B cell (primary cell): ENCODE measurements at places on chromosomes 12 and 14. TPM values are rescaled to one million over a fixed set of nuclear protein-coding genes. Genes with fewer than 3 reads are reported as not detected.

GRCh38 chr14:40133463-40133862, 701.2 kb upstream of the FBXO33 start:
- DNase-seq = no peak

Gene PTPRQ
- not detected in 2 replicates for total RNA-seq

DNA sequence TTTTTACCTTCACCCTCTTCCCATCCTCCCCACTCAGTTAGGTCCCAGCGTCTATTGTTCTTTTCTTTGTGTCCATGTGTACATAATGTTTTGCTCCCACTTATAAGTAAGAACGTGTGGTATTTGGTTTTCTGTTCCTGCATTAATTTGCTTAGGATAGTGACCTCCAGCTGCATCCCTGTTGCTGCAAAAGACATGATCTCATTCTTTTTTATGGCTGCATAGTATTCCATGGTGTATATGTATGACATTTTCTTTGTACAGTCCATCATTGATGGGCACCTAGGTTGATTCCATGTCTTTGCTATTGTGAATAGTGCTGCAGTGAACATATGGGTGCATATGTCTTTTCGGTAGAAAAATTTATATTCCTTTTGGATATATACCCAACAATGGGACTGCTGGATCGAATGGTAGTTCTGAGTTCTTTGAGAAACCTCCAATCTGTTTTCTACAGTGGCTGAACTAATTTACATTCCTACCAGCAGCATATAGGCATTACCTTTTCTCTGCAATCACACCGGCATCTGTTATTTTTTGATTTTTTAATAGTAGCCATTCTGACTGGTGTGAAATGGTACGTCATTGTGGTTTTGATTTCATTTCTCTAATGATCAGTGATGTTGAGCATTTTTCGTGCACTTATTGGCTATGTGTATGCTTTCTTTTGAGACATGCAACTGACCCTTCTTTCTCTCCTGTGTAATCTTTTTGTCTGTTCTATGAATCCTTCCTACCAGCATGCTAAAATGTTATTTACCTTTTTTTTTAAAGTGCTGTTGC, 279.7 kb upstream of the AMIGO2 start:
- DNase-seq = peak; percentile 73

Gene IFT43
- 20.2 and 21.5 TPM in 2 replicates for total RNA-seq

Gene SYCP3
- 0.12 and 0.80 TPM in 2 replicates for total RNA-seq

- DNase-seq = peak; percentile 50
Observed at GRCh38 chr12:71610031-71610795, 53.4 kb downstream of the ZFC3H1 start.

- peak; percentile 45 for DNase-seq
Observed at GRCh38 chr12:110577864-110578693, 5.0 kb downstream of the PPTC7 start.

DNA sequence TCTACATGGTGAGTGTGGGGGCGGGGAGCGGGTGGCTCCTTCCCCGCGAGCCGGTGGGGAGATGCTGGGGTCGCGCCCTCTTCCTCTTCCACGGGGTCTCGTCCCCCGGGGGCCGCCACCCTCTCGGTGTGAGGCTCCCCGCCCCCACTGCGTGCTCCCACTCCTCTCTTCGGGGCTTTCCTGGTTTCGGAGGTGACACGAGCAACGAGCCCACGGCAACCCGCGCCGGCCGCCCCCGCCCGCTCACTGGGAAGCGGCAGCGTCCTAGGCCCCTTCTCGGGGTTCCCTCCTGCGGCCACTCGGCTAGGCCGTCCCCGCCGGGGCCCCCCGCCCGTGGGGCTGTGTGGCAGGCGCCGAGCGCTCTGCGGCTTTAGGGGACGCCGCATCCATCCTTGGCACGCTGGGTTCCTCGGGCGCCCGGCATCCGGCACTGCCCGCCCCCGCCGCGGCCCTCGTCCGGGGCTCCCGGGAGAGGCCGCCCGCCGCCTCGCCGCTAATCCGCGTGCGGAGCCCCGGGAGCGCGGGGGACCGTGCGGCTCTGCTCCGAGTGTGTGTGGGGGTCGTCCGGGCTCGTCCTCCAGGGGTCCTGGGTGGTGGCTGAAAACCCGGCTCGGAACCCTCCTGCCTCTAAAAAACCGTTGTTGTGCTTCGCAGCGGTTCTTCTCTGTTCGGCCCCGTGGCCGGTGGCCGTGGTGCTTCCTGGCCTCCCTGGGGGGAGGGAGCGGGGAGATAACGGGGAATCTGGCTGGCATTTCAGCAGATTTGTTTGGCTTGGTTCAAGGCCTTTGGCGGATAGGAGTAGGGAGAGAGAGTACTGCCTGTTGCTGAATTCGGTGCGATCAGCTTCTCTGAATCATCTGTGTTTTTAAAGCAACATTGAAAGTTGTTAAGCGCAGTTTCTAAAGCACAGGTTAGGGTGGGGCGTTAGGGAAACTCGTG, 1.0 kb downstream of the PCNX1 start:
- peak; percentile 50 for DNase-seq

Gene SMOC1
- 0.84 TPM in 1 of 2 replicates, not detected in the other for total RNA-seq

GRCh38 chr14:23113431-23114119, 5.5 kb downstream of the CEBPE start:
- DNase-seq = no peak

GRCh38 chr12:121649819-121650353, 19.6 kb downstream of the MORN3 start:
- no peak for DNase-seq

Gene PRR4
- 1.0 and 1.9 TPM in 2 replicates for total RNA-seq

DNA sequence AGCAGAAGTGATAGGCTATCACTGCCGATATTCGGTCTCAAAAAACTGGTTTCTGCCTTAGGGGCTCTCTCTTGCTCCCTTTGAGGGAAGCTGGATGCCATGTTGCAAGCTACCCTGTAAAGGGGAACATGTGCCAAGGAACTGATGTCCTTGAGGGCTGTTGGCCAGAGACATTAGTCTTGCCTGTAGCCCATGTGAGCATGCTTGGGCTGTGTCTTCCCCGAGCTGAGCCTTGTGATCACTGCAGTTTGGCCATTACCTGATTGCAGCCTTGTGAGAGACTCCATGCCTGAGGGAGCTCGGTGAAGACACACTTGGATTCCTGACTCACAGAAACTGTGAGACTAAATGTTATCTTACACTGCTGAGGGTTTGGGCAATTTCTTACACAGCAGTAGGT, 18.8 kb downstream of the RTRAF start:
- no peak for DNase-seq

Gene SSTR1
- total RNA-seq = not detected in 2 replicates

- peak; percentile 87 for DNase-seq
Observed at GRCh38 chr14:22887990-22888378, 5.0 kb downstream of the REM2 start.

Gene HOXC6
- total RNA-seq = not detected in 2 replicates

GRCh38 chr12:57012600-57013465, 3.5 kb downstream of the TAC3 start:
- no peak for DNase-seq

- peak; percentile 73 for DNase-seq
Observed at GRCh38 chr14:71358209-71358931, 451.1 kb downstream of the PCNX1 start.

DNA sequence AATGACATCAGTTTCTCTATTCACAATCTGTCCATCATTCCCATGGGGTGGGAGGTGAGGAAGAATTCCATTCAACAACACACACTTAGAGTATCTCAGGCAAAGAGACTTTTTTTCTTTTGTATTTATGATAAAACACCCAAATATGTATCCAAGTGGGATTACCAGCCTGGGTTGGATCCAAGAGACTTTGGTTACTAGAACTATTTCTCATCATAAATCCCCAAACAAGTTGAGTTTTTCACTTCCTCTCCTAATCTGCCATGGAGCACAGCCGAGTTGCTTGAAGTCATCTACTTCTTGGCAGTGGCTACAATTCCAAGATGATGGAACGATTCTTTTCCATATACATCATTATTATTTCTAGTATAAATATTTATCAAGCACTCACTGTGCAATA, 209.2 kb upstream of the HMGA2 start:
- DNase-seq = no peak

DNA sequence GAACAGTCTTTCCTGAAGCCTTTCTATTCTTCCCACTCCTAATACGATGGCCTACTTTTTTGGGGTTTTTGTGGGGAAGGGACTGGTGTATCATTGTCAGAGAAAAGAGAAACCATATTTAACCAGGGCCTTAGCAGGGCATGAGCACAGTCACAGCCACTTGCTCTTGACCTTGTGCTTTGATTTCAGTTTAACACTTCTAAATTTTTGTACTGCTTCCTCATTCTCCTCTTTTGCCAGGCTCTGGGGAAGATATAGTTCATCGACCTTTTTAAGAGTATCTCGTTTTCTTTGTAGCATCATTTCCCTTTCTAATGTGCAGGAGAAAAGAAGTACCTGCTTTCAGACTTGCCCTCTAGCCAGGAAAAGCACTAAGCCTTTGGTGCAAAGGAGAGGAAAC, 2.2 kb downstream of the ZBTB1 start:
- peak; percentile 65 for DNase-seq

GRCh38 chr12:123465084-123465483, 7.1 kb downstream of the SNRNP35 start:
- DNase-seq = no peak

DNA sequence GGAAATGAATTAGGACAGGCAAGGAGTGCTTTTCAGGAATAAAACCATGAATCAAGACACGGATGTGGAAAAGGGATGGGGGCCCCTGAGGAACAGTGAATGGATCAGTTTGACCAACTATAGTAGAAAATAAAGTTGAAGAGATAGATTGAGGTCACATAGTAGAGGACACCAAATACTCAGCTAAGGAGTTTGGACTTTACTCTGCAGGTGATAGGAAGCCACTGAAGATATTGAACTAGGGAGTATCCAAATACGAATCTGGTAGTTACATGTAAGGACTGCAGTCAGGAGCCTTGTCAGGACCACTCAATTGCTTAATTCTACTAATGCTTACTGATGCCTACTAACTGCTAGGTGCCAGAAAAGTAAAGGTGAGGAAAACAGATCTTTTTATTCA, 20.4 kb downstream of the ENTPD5 start:
- no peak for DNase-seq

Gene GDF3
- total RNA-seq = not detected in 2 replicates

GRCh38 chr12:97181571-97182265, 274.7 kb downstream of the NEDD1 start:
- no peak for DNase-seq

Gene TSPAN8
- total RNA-seq = not detected in 2 replicates

DNA sequence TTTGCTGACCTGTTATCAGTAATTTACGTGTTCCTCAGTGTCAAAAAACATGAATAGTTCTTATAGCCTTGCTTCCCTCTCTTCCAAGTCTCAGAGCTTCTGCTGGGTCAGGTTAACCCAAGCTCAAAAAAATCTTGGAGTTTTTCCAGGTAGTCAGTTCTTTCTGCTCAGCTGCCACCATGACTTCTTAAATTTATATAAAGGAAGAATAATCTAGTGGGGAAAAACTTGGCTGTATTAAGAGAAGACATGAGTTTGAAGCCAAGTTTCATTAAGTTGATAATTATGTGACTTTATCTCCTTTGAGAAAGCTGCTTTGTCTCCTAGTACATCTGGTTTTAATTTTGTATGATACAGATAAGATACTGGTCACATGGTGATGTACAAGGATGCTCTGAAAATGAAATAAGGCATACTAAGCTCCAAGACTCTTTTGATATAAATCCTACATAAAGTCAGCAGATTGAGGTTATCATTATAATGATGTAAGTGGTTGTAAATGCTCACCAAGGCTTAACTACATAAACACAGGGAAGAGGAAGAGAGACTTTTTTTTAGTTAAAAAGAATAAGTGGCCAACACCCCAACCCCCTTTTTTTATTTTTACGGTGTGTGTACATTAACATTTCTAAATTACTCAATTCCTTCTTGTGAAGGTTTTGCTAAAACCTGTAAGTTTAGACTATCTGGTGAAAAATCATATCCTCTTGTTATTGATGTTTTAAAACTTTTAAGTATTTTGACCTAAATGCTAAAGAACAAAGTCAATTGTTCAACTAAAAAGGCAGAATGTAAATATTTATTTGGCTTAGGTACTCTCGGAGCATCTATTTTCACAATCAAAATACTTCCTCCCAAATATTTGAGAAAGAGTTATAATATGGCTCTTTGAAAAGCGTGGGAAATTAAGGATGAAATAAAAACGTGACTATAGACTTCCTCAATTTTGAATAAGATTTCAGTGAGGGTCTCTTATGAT, 84.1 kb upstream of the SLC38A2 start:
- no peak for DNase-seq

Gene RERGL
- total RNA-seq = not detected in 2 replicates

GRCh38 chr12:104823985-104824461, 134.1 kb downstream of the SLC41A2 start:
- DNase-seq = no peak

- DNase-seq = no peak
Observed at GRCh38 chr12:92732216-92732615, 29.4 kb downstream of the PLEKHG7 start.

Gene NGB
- total RNA-seq = not detected in 2 replicates

GRCh38 chr14:75339059-75339458, 60.4 kb downstream of the FOS start:
- DNase-seq = no peak

GRCh38 chr12:90229407-90230170, 521.0 kb upstream of the ATP2B1 start:
- no peak for DNase-seq

GRCh38 chr14:75636100-75636692, 24.5 kb downstream of the ERG28 start:
- DNase-seq = no peak

GRCh38 chr12:27382171-27382795, 49.6 kb downstream of the BMAL2 start:
- DNase-seq = no peak

Gene OLR1
- total RNA-seq = 0.12 TPM in 1 of 2 replicates, not detected in the other

Gene SLCO1B1
- not detected in 2 replicates for total RNA-seq

GRCh38 chr12:105555556-105556295, 225.2 kb downstream of the C12orf75 start:
- no peak for DNase-seq

Gene GTF2A1
- 44.0 and 45.1 TPM in 2 replicates for total RNA-seq

DNA sequence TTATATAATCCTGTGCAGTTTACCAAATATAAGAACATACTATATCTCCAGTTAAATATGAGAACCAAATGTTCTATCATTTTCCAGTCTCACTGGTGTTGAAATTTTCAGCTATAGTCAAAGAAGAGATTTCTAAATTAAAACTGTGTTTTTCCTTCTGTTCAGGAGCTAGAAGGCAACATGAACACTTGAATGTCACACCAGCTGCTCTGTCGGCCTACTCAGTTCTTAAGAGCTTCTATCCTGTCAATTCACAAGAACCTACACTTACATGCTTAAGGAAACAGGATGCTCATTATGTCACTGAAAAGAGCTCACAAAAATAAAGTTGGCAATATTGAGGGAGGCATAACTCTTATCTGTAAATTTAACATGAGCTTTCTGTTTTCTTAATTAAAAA, 43.1 kb downstream of the ATP2B1 start:
- DNase-seq = no peak

- DNase-seq = no peak
Observed at GRCh38 chr12:52543985-52544883, 8.7 kb downstream of the KRT71 start.

Gene CRIP2
- total RNA-seq = 6.0 and 9.8 TPM in 2 replicates

- no peak for DNase-seq
Observed at GRCh38 chr12:130563323-130563722, 152.8 kb downstream of the RIMBP2 start.

Gene ACOT4
- 0.42 and 0.83 TPM in 2 replicates for total RNA-seq

- no peak for DNase-seq
Observed at GRCh38 chr14:92726135-92726932, 22.1 kb downstream of the LGMN start.

Gene FAM181A
- total RNA-seq = not detected in 2 replicates
